ENCODE measurements at places on chromosomes 7 and 10.
A peak's percentile ranks its signal among the peaks of the same experiment; 100 is the strongest.

DNA sequence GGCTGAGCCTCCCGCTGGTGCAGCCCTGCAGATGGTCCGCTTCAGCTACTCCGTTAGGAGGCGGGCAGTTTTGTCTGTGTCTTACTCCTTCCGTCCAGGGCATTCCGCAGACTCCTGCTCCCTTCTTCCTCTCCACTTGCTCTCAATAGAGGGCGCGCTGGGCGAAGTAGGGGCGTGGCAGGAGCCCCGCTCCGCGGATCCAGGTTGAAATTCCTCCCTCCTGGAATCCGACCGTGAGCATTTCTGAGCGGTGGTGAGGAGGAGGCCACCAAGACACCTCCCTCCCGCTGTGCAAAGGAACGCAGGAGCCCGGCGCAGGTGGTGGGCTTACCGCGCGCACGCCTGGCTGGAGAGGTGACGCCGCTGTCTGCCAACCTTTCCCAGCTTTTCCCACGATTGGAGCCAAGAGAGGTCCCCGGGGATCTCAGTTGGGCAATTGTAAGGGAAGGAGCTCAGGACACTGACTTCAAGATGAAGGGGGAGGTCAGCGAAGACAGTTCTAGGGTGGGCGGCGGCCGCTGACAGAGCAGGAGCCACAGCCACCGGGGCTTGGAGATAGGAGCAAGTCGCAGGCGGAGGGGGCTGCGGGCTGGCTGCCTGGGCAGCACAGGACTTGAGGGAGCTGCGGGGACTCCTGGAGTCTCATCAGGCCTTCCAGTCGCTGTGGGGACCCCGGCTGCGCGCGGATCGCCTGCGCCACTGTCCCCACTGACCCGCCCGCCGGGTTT lies 1011.3 kb downstream of the XPNPEP1 start:
- no peaks in the 10 kb centered on the region for H3K27me3 ChIP-seq
- peaks cover 10% of the 10 kb centered on the region for H3K4me1 ChIP-seq
- DNase-seq, result peak; percentile 40
- no peaks in the 10 kb centered on the region for H3K36me3 ChIP-seq

GRCh38 chr7:133601617-133602016 lies 348.7 kb downstream of the EXOC4 start:
- H3K27me3 ChIP-seq, result no peaks in the 10 kb centered on the region
- no peak for DNase-seq
- H3K4me3 ChIP-seq, result no peak overlapping the region
- no peak overlapping the region for H3K27ac ChIP-seq
- H3K36me3 ChIP-seq, result no peaks in the 10 kb centered on the region

DNA sequence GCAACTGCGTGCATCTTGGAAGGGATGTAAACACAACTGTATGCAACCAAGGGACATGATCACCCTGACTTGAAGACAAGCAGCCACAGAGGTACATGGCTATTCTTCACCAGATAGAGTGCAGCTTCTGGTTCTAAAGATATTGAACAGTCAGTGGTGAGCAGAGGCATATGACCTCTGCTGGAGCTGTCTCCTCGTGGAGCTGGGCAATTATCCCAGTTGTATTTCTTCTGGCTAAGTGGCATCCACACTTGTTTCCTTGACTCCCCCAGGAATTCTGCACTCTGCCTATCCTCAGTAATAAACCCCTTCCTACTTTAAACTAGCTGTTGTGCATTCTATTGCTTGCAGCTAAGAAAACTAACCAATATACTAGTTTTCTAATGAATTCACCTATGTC lies 216.8 kb downstream of the THSD7A start:
- H3K27ac ChIP-seq, result no peak overlapping the region
- DNase-seq, result peak; percentile 53
- H3K4me1 ChIP-seq, result no peaks in the 10 kb centered on the region
- H3K36me3 ChIP-seq, result no peaks in the 10 kb centered on the region
- H3K27me3 ChIP-seq, result no peaks in the 10 kb centered on the region
- no peak overlapping the region for H3K4me3 ChIP-seq

DNA sequence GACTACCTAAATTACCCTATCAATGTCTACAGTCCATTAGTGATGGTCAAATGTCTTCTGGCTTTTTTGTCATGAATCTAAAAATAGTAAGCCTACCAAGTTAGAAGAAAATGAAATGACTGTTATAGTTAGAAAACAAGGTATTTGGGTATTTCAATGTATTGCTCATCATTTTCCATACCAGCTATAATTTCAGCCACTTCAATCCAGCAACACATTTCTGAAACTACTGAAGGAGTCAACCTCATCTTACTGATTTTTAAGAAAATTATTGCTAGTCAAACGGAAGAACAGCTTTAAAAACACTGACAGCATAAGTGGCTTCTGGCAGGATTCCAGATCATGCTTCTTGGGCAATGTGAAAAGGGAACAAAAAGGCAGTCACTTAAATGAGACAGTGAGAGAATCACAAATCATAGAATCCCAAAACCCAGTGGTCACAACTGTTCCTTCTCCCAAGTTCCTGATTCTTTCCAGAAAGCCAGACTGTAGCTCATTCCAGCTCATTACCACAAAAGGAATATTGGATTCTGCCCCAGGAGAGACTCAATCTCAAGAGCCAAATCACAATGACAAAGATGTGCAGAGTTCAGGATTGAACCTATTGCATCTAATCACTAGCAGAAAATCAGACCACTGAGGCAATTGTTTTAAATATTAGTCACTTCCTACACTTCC lies 61.2 kb upstream of the LRRN3 start:
- H3K4me3 ChIP-seq, result no peak overlapping the region
- no peak overlapping the region for H3K27ac ChIP-seq
- H3K27me3 ChIP-seq, result no peaks in the 10 kb centered on the region
- no peak for DNase-seq
- H3K4me1 ChIP-seq, result no peaks in the 10 kb centered on the region

GRCh38 chr7:100632951-100633717 lies 8.2 kb downstream of the TFR2 start:
- H3K27me3 ChIP-seq, result peaks cover 9% of the 10 kb centered on the region
- H3K4me1 ChIP-seq, result peaks cover 13% of the 10 kb centered on the region
- peaks cover 12% of the 10 kb centered on the region for H3K36me3 ChIP-seq
- no peak overlapping the region for H3K27ac ChIP-seq
- no peak for DNase-seq

- H3K27me3 ChIP-seq, result no peaks in the 10 kb centered on the region
- H3K36me3 ChIP-seq, result no peaks in the 10 kb centered on the region
- H3K4me1 ChIP-seq, result no peaks in the 10 kb centered on the region
- H3K4me3 ChIP-seq, result no peak overlapping the region
- no peak for DNase-seq
- H3K27ac ChIP-seq, result no peak overlapping the region
Observed at GRCh38 chr10:99266383-99266782, 30.7 kb upstream of the HPSE2 start.

DNA sequence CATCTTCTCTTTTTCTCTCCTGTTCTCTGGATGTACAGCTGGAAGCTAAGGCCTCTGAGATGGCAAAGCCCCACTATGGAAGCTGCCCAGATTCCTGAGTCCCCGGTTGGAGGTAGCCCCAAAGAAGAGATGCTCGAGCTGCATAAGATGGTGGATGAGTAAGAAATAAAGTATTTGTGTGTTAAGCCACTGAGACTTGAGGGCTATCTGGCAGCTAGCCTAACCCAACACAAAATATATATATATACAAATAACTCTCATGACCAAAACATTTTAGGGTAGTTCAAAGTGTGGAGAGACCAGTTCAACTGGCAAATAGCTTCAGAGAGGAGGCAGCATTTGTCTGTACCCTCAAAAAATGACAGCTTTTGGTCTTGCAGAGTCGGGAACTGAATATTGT lies 72.4 kb upstream of the PDE1C start:
- no peak overlapping the region for H3K27ac ChIP-seq
- H3K4me1 ChIP-seq, result no peaks in the 10 kb centered on the region
- DNase-seq, result no peak
- H3K4me3 ChIP-seq, result no peak overlapping the region
- H3K27me3 ChIP-seq, result no peaks in the 10 kb centered on the region
- H3K36me3 ChIP-seq, result no peaks in the 10 kb centered on the region

DNA sequence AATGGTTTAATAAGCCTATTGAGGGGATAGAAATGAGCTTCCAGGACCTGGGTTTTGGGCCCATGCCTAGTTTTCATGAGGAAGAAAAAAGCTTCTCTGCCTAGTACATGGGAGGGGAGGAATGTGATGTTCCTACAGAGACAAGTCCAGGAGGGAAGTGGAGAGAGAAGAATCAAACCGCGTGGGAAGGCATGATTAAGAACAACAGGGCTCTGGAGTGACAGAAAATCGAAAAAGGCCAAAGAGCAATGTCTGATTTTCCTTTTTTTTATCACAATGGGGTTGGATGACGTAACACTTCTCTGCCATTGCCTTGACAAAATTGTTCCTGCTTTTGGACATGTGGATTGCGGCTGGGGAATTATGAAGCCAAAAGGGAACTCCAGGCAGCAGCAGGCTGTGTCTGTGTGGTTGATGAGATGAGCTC lies 258.6 kb downstream of the CXCL12 start:
- no peak for DNase-seq
- no peak overlapping the region for H3K27ac ChIP-seq
- no peaks in the 10 kb centered on the region for H3K4me1 ChIP-seq
- no peaks in the 10 kb centered on the region for H3K27me3 ChIP-seq
- H3K4me3 ChIP-seq, result no peak overlapping the region

GRCh38 chr10:6173203-6173602 lies 29.5 kb upstream of the PFKFB3 start:
- H3K4me1 ChIP-seq, result peaks cover 6% of the 10 kb centered on the region
- no peak for DNase-seq
- H3K27me3 ChIP-seq, result no peaks in the 10 kb centered on the region
- no peak overlapping the region for H3K4me3 ChIP-seq
- no peak overlapping the region for H3K27ac ChIP-seq
- H3K36me3 ChIP-seq, result peaks cover 5% of the 10 kb centered on the region

- DNase-seq, result no peak
- H3K4me3 ChIP-seq, result no peak overlapping the region
- H3K27me3 ChIP-seq, result no peaks in the 10 kb centered on the region
- no peaks in the 10 kb centered on the region for H3K4me1 ChIP-seq
- H3K36me3 ChIP-seq, result no peaks in the 10 kb centered on the region
- H3K27ac ChIP-seq, result no peak overlapping the region
Observed at GRCh38 chr10:44635176-44635575, 250.3 kb upstream of the CXCL12 start.

- no peaks in the 10 kb centered on the region for H3K27me3 ChIP-seq
- DNase-seq, result no peak
- no peaks in the 10 kb centered on the region for H3K4me1 ChIP-seq
- peaks cover 3% of the 10 kb centered on the region for H3K36me3 ChIP-seq
Observed at GRCh38 chr10:42630537-42631134, 7.7 kb downstream of the ZNF33B start.

DNA sequence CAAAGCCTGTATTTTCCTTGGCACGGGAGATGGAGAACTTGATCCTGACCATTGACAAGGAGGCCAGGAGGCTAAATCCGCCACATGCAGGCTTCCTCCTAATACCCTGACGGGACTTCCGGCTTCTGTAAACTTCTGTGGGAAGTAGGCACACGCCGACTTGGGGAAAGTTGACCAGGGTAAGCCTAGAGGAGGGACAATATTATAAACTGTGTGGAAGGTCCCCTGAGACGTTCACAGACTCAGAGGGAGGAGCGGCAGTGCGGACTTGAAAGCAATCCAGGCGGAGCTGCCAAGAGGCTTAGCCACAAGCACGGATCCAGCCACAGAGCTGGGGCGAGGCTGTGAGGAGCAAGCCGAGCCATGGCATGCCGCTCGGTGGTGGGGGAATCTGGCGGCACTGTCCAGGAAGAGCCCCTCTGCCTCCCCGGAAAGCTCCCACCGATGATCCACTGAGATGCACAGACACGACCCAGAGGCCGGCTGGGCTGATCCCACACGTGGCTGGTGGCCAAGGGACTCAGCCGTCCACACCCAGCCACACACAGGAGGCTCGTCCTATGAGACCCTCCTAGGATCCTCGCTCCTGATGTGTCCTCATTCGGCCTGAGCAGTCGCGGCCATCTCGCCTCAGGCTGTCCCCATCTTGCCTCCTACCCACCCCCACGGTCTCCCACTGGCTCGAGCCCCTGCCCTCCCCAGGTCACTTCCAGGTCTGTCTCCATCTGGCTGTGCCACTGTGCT lies 40.0 kb upstream of the INSIG1 start:
- H3K27me3 ChIP-seq, result no peaks in the 10 kb centered on the region
- H3K4me1 ChIP-seq, result peaks cover 10% of the 10 kb centered on the region
- no peak overlapping the region for H3K4me3 ChIP-seq
- no peak for DNase-seq
- H3K36me3 ChIP-seq, result no peaks in the 10 kb centered on the region
- no peak overlapping the region for H3K27ac ChIP-seq

- H3K27me3 ChIP-seq, result peaks cover 8% of the 10 kb centered on the region
- H3K36me3 ChIP-seq, result peaks cover 12% of the 10 kb centered on the region
- peaks cover 36% of the 10 kb centered on the region for H3K4me1 ChIP-seq
- no peak overlapping the region for H3K27ac ChIP-seq
- peak; percentile 4 for DNase-seq
- H3K4me3 ChIP-seq, result no peak overlapping the region
Observed at GRCh38 chr7:149427096-149427680, 33.7 kb downstream of the ZNF777 start.

- no peak overlapping the region for H3K27ac ChIP-seq
- H3K4me3 ChIP-seq, result no peak overlapping the region
- no peaks in the 10 kb centered on the region for H3K27me3 ChIP-seq
- H3K36me3 ChIP-seq, result no peaks in the 10 kb centered on the region
Observed at GRCh38 chr10:126849646-126850045, 55.6 kb upstream of the DOCK1 start.

DNA sequence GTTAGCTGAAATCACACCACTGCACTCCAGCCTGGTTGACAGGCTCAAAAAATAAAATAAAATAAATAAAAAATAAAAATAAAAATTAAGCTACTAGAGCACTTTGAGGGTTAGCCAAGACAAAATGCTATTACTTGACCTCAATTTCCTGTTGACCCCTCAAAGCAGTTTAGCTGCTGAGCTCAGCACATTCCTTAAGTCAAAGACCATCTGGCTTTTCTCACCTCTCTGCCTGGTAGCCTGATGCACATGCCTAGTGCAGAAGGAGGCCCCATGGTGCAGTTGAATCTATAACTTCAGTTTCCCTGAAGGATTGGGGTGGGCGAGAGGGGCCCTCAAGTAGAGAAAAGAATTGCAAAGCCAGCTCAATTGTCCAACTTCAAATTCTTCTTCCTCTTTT lies 211.1 kb upstream of the GALNT17 start:
- no peaks in the 10 kb centered on the region for H3K36me3 ChIP-seq
- no peaks in the 10 kb centered on the region for H3K27me3 ChIP-seq
- H3K4me1 ChIP-seq, result no peaks in the 10 kb centered on the region
- DNase-seq, result no peak
- no peak overlapping the region for H3K4me3 ChIP-seq

- H3K4me1 ChIP-seq, result no peaks in the 10 kb centered on the region
- H3K36me3 ChIP-seq, result no peaks in the 10 kb centered on the region
- no peak for DNase-seq
- H3K27me3 ChIP-seq, result no peaks in the 10 kb centered on the region
- H3K4me3 ChIP-seq, result no peak overlapping the region
Observed at GRCh38 chr7:123770378-123770777, 21.6 kb upstream of the WASL start.

- no peaks in the 10 kb centered on the region for H3K27me3 ChIP-seq
- no peak for DNase-seq
- H3K4me1 ChIP-seq, result no peaks in the 10 kb centered on the region
- no peaks in the 10 kb centered on the region for H3K36me3 ChIP-seq
- H3K27ac ChIP-seq, result no peak overlapping the region
Observed at GRCh38 chr10:6473901-6474370, 106.1 kb downstream of the PRKCQ start.

All from spinal cord (tissue), 10 donors.